ENCODE measurements at places on chromosomes 13 and 19. TPM values are rescaled to one million over a fixed set of nuclear protein-coding genes. Genes with fewer than 3 reads are reported as not detected.

DNA sequence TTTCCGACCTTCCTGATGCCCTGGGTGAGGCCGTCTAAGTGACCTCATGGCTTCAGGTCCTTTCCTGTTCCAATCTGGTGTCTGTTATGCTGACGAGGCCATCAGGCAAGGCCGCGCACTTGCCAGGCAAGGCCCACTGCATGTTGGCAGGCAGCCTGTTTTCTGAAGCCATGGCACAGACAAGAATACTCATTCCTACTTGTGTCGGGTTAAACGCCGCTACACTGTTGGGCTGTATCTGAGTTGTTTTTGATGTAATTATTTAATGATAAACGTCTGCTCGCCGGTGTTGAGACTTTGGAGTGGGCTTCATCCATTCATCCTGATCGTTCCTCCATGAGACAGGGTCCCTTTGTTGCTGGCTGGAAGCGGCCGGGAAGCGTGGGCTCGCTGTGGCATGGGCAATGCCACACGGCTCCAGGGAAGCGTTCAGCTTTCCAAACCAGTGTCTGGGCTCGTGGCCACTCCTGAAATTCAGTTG, 92.1 kb downstream of the ATP11A start:
- DNase-seq: peak; percentile 64

DNA sequence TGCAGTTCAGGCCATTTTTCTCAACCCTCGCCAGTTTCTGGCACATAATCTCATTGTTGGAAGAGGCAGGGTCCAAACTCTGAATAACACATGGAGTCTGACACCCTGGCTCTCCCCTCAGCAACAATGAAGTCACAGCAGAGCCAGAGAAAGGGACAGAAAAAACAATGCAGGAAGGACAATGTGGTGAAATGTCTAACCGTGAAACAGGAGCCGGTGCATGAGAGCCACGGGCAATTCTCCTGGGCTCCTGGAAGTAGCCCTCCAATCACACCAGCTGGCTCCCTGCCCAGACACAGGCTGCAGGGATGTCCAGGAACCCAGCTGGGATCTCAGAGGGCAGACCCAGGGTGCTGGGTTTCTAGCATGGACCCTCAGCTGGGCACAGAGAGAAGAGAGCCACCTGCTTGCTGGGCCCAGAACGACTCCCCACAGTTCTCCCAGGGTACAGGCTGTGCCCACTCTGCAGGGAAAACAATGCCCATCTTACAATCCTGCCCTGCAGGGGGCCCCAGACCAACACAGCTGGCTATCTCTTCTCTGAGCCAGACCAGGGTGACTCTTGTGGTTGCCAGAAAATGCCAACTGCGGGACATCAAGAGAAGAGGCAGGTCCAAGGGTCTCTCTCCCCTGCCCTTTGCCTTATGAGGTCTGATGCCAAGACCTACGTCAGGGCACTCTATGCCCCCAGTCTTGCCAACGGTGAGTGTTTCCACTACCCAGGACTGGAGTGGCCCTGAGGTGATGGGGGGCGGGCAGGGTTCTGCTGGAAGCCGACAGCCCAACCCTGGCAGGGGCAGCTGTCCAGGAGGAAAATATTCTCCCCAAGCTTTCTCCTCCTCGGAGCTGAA, 64.5 kb downstream of the CEBPG start:
- peak; percentile 20 for DNase-seq

DNA sequence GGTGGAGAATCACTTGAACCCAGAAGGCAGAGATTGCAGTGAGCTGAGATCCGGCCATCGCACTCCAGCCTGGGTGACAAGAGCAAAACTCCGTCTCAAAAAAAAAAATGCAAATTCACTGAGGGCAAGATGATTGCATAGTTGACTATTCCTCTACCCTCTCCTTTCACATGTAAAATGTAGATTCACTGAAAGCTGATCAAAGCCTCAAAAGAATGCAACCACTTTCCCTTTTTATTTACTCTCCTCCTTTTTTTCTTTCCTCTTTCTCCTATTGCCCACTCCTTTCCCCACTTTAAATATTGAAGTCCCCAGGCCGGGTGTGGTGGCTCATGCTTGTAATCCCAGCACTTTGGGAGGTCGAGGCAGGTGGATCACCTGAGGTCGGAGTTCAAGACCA, 6.3 kb downstream of the TEX101 start:
- no peak for DNase-seq

MBD3L2 gene
- total RNA-seq: not detected

- DNase-seq: no peak
Observed at GRCh38 chr13:47723898-47724297, 277.2 kb downstream of the SUCLA2 start.

ATP7B gene
- total RNA-seq: 1.9 TPM

- DNase-seq: no peak
Observed at GRCh38 chr19:13670846-13671245, 93.5 kb upstream of the MRI1 start.

GRCh38 chr19:31139871-31140505, 209.2 kb downstream of the TSHZ3 start:
- DNase-seq: peak; percentile 13

DNA sequence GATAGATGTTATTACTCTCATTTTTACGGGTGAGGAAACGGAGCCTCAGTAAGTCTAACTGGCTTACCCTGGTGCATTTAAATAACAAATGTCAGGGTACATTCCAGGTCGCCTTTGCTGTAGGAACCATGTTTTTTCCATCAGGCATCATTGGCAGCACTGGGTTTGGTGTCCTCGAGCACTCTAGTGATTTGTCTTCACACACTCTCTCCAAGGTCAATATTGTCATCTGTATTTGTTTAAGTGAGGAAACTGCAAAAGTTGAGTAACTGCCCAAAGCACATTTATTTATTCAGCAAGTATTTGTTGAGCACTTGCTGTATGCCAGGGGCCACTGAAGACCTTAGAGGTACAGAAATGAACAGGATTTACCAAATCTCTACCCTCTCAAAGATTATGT, 78.6 kb downstream of the DCT start:
- DNase-seq: no peak

GRCh38 chr13:39012608-39013007, 22.0 kb upstream of the STOML3 start:
- no peak for DNase-seq

GRCh38 chr19:41449079-41449864, 6.3 kb downstream of the ERICH4 start:
- peak; percentile 68 for DNase-seq

ETV2 gene
- not detected for total RNA-seq

- DNase-seq: peak; percentile 7
Observed at GRCh38 chr13:99123101-99124045, 77.3 kb upstream of the UBAC2 start.

ABCA7 gene
- 0.26 TPM for total RNA-seq

GRCh38 chr13:67299751-67300150, 69.6 kb upstream of the PCDH9 start:
- peak; percentile 2 for DNase-seq

DNA sequence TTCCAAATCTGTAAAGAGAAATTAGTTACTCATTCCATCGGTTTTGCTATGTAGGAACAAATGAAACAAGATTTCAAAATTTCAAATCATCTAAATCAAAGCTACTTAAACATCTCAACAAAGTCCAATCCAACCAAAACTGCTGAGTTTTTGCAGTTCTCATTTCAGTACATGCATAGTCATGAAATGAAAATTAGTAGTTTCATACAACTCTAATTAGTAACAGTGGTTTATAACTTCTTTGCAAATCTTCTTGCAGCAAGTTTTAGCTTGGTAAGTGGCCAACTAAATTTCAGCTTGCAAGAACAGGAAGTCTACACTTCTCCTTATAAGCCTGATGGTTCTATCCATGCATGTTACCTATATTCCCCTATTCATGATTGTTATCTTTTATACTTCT, 75.6 kb downstream of the SPRY2 start:
- DNase-seq: no peak

- peak; percentile 16 for DNase-seq
Observed at GRCh38 chr19:57348136-57348535, 2.9 kb upstream of the ZNF304 start.

DNA sequence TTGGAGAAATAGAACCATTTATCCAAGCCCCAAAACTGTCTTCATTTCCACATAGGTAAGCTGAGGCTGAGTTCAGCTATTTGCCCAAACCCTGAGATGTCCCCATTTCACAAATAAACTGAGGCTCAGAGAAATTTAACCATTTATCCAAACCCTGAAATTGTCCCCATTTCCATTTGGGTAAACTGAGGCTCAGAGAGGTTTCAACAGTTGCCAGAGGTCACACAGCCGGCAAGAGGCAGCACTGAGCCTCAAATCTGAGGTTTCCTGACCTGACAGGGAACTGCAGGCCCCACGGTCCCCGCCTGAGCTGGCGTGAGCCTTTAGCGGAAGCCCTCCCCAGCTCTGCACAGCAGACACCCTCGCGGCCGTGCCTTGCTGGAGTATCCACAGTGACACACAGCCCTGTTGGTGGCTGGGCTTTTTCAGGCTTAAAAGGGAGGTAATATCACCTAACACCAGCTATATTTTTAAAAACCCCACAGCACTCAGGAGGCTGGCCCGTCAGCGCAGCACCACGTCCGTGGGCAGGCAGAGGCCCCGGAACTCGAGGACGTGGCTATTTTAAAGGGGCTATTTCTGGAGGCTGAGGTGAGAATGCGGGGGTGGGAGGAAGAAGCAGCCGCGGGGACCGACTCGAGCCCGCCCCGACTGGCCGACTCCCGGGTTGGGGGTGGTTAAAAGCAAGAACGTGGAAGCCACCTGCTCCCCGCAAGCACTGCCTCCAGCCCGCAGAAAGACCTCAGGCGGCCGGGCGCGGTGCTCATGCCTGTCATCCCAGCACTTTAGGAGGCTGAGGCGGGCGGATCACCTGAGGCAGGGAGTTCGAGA, 18.5 kb downstream of the PTPRS start:
- no peak for DNase-seq

- no peak for DNase-seq
Observed at GRCh38 chr13:55577082-55577846, 1563.5 kb upstream of the PRR20A start.

GRCh38 chr19:14337510-14337909, 43.7 kb upstream of the ADGRE5 start:
- DNase-seq: peak; percentile 45

DAND5 gene
- 1.2 TPM for total RNA-seq

DNA sequence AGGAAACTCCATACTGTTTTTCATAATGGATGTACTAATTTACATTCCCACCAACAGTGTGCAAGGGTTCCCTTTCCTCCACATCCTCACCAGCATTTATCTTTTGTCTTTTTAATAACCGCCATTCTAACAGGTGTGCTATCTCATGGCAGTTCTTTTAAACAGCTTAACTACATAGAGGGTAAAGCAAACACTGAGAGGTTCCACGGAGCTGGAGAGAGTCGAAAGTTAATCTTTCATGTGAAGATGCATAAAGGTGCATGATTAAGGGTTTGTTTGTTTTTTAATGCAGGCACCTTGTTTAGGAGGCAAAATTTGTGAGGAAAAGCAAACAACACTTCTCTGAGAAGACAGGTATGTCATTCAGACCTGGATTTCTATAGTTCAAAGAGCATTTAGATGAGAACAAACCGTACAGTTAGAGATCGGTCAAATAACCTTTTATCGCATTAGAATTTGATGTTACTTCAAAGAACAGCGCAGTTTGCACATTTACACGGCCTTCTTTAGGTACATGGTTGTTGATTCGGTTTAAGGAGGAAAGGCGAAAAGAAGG, 193.9 kb downstream of the RBM26 start:
- DNase-seq: no peak

DNA sequence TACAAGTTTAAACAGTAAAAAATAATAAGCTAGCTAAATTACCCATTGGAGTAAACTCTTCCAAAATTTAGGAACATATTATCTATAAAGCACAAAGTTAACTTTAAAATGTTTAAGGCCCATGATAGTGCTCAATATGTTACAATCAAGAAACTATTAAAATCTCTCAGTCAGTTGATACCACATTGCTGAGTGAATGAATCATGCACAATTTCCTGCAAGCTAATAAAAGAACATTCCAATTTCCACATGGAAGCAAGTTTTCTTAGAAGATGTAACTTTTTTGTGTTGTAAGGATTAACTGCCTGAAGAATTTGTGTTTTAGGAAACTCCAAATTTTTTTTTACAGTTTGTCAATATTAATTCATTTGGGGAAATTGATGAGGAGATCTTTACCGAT, 666.6 kb downstream of the SLITRK1 start:
- no peak for DNase-seq

DNA sequence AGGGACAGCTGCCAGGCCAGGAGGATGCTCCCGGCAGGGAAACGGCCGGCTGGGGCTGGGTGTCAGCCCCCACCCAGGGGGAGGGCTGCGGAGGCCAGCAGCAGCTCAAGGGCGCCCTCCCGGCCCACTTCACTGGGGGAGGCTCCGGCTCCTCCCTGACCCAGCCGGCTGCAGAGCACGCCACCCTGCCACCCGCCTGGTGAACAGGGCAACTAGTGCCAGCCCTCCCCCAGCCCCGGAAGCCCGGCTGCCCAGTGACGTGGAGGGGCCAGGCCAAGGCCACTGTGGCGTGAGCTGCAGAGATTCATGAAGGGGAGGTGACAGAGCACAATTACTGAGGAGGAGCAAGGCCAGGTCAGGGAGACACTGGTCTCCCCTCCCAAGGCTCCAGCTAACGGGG, 14.7 kb downstream of the REXO1 start:
- no peak for DNase-seq

FGF21 gene
- not detected for total RNA-seq

DNA sequence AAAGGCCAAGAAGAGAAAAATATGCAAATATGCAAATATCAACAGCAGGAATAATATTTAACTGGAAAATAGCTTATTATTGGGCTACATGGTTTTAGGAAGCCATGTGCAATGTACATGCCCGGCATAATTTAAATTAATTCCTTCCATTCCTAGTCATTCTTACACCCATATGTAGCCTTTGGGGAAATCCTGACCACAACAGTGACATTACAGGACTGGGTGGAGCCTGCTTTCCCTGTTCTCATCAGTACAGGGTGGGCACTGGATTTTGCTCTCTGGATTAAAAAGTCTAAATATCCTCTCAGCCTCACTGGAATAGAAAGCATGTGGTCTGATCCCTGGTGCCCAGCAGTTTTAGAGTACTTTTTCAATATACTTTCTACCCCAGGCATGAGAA, 198.2 kb downstream of the DNAJC15 start:
- no peak for DNase-seq
